NCI-H2107 (cell line): ENCODE measurements at places on chromosomes 5 and 9.
A peak's percentile ranks its signal among the peaks of the same experiment; 100 is the strongest.

DNA sequence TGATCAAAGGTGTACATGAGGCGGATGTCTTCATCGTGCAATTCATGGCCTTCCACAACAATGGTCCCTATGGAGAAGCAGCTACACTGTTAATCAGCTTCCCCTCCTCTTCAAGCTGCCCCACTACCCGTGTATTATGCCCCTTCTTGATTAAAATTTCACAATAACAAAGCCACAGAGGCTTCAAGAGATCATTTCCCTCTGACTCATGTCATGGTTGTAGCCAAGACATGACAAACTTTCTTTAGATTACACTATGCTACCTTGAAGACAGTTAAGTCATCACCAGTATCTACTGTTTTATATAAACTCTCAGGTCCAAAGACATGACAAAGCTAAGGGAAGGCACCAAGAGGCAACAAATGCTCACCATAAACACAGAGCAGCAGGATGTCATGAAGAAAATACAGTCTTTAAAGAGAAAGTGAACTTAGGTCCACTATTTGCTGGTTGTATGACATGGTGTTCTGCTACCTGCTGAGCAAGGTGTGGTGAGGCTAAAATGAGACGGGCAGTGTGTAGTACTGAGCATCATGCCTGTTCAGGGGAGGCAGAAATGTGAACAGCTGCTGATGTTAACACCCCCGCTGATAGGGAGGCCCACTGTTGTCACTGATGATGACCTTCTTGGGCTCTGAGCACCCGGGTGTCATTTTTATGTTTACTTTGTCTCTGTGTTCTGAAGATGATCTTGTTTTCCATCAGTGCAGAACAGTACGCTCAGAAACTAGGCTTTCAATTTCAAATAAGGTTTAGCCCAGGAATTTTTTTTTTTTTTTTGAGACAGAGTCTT, 48.3 kb downstream of the IARS1 start:
- DNase-seq = no peak

- DNase-seq = no peak
Observed at GRCh38 chr5:51889703-51890102, 506.5 kb downstream of the ISL1 start.

DNA sequence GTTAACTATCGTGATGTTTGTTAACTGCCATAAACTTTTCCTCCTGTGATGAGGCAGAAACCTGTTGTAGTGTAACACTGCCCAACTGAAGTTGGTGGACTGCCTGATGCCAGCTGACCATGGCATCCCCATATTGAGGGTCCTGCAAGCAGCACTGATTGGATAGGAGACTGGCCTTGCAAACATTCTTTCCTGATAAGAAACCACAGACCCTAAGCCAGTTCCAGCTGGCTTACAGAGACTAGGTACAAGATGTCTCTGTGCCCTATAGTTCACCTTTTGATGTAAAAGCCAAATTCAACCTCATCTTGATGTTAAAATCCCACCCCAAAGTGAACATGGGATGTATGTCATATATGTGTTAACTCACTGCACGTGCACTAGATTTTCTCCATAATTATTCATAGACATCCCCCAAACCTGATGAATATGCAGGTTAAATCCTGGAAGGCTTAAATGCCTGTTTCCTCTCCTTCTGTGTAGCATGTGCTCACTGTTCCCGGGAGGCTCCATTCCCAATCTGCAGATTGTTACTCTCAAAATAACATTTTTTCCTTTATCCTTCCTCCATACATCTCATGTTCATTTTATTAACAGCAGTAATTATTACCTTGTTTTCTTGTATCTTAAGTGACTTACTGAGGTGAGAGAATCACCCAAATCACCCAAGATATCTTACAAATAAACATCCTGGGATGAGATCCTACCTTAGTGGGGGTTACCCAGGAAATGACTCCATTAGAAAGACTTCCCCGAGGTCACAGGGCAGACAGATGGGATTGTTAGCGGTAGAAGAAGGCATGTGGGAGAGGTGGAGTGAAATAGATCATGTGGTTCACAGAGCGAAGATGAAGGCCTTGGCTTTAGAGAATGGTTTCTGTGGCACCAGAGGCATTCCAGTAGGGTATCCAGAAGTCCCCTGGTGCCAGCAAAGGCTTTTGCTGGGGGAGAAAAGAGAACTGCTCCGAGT, 566.7 kb downstream of the CCDC171 start:
- DNase-seq = no peak

DNA sequence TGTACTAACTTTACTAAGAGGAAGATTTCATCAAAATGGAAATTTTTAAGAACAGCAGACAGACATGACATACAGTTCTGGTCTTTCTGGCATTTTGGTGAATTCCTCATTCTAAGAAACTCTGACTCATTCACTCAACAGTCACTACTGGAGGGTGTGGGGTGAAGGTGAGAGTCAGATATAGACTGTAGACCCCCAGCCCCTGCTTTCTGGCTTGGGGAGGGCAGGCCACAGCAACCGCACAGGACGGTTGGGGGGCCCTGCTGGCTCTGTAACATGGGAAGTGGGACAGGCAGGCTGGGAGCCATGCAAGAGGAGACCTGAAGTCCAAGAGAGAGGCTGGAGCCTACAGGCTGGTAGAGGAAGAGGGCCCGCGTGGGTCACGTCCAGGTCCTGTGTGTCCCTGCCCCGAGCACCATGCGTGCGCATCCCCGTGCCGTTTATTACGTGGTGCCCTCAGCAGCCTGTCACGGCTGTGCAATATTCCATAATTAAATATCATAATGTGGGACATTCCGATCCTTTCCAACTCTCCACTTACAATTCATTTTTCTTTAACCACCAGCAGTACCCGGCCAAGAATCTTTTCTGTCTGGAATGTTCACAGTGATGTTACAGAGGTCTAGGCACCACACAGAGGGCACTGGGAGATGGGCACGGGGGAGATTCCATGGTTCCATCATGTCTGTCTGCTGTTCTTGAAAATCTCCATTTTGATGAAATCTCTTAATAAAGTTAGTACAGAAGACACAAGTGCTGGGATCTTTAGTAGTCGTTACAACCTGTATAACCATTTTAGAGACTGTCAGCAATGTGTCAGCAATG, 75.5 kb downstream of the SEMA4D start:
- DNase-seq = no peak

DNA sequence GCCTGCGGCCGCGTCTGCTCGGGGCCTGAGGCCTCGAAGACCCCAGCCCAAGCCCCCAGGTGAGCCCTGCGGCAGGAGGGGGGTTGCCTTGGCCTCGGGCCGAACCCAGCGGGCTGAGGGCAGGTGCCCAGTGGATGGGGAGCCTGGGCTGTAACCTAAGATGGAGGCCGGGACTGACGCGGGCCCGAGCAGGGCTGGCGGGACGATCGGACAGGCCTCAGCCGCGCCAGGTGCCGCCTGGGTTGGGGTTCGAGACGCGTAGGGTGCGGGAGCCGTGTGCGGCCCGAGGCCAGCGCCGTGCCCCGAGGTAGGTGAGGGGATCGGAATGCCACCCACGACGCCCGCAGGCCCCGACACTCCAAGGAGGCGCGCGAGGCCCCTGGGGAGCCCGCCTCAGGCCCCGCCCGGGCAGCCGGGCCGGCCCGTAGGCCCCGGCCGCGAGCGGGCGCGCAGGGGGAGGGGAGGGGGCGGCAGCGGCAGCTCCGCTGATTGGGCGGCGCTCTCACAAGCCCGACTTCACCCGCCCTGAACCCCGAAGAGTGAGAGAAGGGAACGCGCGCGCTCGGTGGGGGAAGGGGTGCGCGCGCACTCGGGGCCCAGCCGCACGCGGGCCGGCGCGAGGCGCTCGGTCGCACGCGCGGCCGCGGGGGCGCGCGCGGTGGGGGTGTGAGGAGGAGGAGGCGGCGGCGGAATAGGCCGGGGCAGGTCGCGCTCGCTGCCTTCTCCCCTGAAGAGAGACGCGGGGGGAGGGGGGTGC, at the start of gene NSD1:
NSD1 (plus strand) TSS at position 678 of the 757 bp plus-strand sequence. CDS start 1,331 bp downstream, outside the sequence.
- peak; percentile 66 for DNase-seq

DNA sequence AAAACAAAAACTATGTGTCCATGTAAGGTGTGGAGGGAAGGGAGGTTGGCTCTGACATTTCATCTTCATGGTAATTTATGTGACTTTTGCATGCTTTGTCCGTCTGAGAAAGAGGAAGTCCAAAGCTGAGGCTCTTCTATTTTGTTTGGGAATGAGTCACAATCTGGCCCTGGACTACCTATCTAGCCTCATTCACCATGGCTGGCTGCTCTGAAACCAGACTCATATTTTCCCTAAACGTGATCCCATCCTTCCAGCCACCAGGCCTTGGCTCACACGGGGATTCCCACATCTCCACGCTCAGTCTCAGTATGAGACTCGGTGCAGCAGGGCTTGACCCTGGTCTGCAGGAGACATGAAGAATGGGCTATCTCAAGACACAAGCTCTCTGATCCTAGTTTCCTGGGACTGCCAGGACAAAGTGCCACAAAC, 672.8 kb downstream of the ACTL7B start:
- no peak for DNase-seq

GRCh38 chr5:102249381-102249780, 46.7 kb downstream of the SLCO4C1 start:
- no peak for DNase-seq

DNA sequence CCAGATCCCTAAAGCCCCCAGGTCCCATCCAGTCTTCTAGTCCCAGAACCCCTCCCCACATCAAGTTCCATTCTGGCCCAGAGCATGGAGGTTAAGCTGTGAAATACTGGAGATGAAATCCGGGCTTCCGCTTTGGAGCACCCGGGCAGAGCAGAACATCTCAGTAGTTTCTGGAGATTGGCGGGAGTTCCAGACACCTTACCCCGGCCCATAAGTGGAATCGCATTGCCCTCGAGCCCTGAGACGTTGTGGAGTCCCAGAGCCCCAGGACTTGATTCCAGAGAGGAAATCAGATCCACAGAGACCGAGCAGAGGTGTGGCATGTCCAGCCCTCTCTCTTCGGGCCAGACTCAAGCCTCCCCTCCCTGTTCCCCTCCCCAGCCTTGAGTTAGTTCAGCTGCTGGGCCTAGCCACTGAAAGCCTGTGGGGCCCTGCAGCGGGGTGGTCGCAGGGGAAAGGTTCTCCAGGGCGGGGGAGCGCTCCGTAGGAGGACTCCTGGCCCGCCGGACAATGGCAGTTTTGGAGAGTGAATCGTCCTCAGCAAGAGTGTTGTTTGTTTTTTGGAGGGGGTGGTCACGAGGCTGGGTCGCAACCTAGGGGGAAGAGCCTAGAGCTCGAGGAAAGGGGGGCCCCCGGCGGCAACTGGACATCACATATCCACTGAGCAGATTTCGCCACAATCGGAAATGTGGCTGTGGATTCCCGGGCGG, 1.0 kb upstream of the PAX5 start:
- no peak for DNase-seq

DNA sequence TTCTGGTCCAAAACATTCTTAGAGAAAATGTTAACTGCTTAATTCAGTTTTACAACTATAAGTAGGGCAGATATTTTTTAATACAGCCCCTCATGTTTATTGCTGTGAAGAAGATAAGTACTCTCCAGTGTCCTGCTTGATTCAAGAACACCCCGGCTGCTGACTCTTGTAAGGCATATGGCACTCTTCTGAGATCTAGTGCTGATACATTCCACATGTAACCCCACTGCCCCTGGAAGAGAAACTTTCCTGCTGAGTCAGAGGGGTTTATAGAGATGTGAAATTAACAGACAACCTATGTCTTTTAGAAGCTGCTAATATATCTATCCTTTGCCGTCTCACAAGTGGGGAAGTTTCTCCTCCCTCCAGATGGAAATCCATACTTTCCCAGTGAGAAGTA, 1.0 kb upstream of the MINAR2 start:
- DNase-seq = no peak

DNA sequence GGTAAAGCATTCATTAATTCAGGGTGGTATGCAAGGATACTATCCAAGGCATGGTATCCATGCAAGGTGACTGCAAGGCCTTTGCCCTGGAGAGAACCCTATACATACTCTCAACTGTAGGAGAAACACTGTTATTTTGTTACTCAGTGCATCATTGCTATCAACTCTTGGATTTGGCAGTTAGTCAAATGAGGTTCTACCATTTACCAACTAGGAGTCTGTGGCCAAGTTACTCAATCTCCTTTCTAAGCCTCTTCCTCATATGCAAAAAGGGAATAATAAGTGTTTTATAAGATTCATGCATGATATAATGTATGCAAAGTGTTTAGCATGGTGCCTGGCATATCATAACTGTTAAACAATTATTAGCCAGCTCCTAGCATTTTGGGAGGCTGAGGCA, 4.0 kb downstream of the PCDHGC3 start:
- DNase-seq = no peak

GRCh38 chr9:72362680-72363139, 2.3 kb downstream of the ZFAND5 start:
- DNase-seq = no peak
